ENCODE measurements at places on chromosomes 5 and 9. TPM values are rescaled to one million over a fixed set of nuclear protein-coding genes. Genes with fewer than 3 reads are reported as not detected.

DNA sequence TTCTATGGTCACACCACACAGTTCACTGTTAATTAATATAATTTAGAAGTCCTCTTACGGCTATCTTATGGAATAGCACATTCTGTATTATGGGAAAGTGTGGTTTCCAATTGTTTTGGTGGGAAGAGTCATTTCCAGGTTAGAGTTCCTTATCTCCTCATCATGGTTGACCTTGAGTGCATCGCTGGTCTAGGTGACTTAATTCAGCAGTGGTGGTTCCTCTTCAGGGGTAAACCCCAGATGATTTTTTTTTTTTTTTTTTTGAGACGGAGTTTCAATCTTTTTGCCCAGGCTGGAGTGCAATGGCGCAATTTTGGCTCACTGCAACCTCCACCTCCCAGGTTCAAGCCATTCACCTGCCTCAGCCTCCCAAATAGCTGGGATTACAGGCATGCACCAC, 106.9 kb downstream of the UGCG start:
- no peak overlapping the region for H3K4me3 ChIP-seq
- no peaks in the 10 kb centered on the region for H3K36me3 ChIP-seq
- no peak overlapping the region for H3K27ac ChIP-seq
- H3K27me3 ChIP-seq = no peaks in the 10 kb centered on the region
- no peak for DNase-seq

GRCh38 chr9:21443849-21444625, 3.8 kb downstream of the IFNA1 start:
- no peak for DNase-seq
- H3K27ac ChIP-seq = no peak overlapping the region
- no peak overlapping the region for H3K4me3 ChIP-seq
- H3K4me1 ChIP-seq = no peaks in the 10 kb centered on the region

DNA sequence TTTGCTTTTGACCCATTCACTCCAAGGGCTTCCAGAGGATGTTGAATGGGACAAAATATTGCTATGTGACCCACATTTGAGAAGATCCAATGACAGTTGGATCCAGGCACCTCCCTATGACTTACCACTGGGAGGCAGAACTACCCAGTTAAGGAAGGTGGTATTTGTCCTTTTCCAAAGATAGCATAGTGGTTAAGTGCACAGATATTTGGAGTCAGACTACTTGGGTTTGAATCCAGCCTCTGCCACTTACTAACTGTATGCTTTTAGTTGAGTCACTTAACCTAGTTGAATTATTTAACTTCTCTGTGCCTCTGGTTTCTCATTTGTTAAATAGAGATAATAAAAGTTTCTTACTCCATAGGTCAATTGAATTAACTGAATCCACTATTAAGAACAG, 74.5 kb upstream of the PALM2AKAP2 start:
- H3K27ac ChIP-seq = no peak overlapping the region
- H3K36me3 ChIP-seq = no peaks in the 10 kb centered on the region
- H3K27me3 ChIP-seq = peaks cover 12% of the 10 kb centered on the region
- no peak for DNase-seq
- no peaks in the 10 kb centered on the region for H3K4me1 ChIP-seq

DNA sequence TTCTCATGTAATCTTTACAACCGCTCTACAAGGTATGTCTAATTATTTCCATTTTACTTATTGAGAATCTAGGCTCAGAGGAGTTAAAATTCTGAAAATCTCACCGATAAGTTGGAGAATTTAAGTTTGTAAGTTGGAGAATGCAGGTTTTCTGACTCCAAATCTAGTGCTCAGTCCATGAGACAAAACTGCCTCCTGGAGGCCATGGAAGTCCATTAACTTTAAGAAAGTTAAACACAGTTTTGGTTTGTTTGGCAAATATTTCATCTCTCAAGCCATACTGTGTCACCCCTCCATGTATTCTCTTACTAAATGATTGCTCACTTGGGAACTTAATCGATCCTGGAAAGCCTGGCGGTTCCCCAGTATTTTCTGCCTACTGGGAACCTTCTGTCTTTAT, 52.6 kb downstream of the INIP start:
- no peak overlapping the region for H3K4me3 ChIP-seq
- no peak for DNase-seq
- no peaks in the 10 kb centered on the region for H3K27me3 ChIP-seq
- peaks cover 3% of the 10 kb centered on the region for H3K36me3 ChIP-seq
- H3K27ac ChIP-seq = no peak overlapping the region

NFX1 gene
- 36.4 TPM for total RNA-seq

DNA sequence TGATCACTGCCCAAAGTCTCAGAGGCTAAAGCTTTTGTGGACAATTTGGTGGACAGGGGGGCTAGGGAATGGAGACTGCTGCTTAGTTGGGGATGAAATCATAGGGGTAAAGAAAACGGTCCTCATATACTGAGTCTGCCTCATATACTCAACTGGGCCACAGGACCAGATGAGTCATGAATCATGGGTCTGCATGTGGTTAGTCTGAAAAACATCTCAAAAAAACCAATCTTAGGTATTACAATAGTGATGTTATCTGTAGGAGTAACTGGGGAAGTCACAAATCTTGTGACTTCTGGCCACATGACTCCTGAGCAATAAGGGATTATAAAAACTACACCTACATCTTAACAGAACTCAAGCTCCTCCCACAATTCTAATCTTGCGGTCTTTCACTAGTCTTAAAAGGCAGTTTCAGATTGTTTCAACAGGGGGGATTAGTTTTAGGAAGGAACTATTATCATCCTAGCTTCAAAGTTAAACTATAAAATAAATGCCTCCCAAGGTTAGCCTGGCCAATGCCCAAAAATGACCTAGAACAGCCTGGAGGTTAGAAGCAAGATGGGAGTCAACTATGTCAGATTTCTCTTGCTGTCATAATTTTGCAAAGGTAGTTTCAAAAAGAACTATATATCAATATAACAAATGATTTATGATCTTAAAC, 17.5 kb downstream of the TMEM161B start:
- peaks cover 14% of the 10 kb centered on the region for H3K36me3 ChIP-seq
- H3K27me3 ChIP-seq = no peaks in the 10 kb centered on the region
- H3K27ac ChIP-seq = no peak overlapping the region

GRCh38 chr5:45093377-45093776, 284.6 kb downstream of the MRPS30 start:
- no peak overlapping the region for H3K27ac ChIP-seq
- H3K27me3 ChIP-seq = no peaks in the 10 kb centered on the region
- no peak overlapping the region for H3K4me3 ChIP-seq
- DNase-seq = no peak
- no peaks in the 10 kb centered on the region for H3K4me1 ChIP-seq

GRCh38 chr5:68534131-68534940, 318.8 kb downstream of the PIK3R1 start:
- DNase-seq = no peak
- H3K4me3 ChIP-seq = no peak overlapping the region
- peaks cover 25% of the 10 kb centered on the region for H3K4me1 ChIP-seq
- no peak overlapping the region for H3K27ac ChIP-seq

DNA sequence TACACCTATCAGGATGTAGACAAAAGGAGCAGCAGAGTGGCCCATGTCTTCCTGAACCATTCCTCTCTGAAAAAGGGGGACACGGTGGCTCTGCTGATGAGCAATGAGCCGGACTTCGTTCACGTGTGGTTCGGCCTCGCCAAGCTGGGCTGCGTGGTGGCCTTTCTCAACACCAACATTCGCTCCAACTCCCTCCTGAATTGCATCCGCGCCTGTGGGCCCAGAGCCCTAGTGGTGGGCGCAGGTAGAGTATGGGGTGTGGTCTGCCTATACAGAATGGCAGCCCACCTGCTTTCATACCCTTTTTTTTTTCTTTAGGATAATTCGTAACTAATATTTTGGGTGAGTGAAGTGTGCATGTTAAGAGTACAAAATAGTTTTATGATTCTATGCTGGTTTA, 1.1 kb downstream of the SLC27A6 start:
- no peaks in the 10 kb centered on the region for H3K36me3 ChIP-seq
- no peak overlapping the region for H3K27ac ChIP-seq
- no peak for DNase-seq
- peaks cover 27% of the 10 kb centered on the region for H3K27me3 ChIP-seq

GPR151 gene
- total RNA-seq = not detected

GRCh38 chr5:112968411-112969106, 8.0 kb upstream of the DCP2 start:
- no peaks in the 10 kb centered on the region for H3K27me3 ChIP-seq
- DNase-seq = no peak
- no peaks in the 10 kb centered on the region for H3K36me3 ChIP-seq
- H3K4me1 ChIP-seq = no peaks in the 10 kb centered on the region
- H3K4me3 ChIP-seq = no peak overlapping the region

GRCh38 chr5:35473589-35473988, 144.1 kb upstream of the SPEF2 start:
- no peak overlapping the region for H3K4me3 ChIP-seq
- H3K4me1 ChIP-seq = no peaks in the 10 kb centered on the region
- no peak overlapping the region for H3K27ac ChIP-seq
- H3K36me3 ChIP-seq = no peaks in the 10 kb centered on the region
- no peaks in the 10 kb centered on the region for H3K27me3 ChIP-seq
